ENCODE measurements at places on chromosomes 4 and X.

GRCh38 chr4:187071946-187072600 is 348.4 kb upstream of the FAT1 start:
- no peak for DNase-seq

DNA sequence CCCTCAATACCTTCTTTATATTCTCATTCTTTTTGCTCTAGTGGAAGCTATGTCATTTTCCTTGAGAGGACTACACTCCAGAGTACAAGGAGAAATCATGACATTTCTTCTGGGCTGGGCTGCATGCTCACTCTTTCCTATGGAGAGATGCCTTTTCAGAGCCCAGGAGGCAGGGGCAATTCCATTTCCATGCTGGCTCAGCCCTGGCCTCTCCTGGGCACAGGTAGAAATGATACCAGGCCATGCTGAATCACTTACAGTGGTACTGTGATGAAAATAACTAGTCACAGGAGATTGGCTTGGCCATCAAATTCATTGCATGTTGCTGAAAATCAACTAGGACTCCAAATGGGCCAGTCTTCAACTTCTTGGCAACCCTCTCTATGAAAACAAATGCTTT is 34.0 kb upstream of the PPARGC1A start:
- no peak for DNase-seq

DNA sequence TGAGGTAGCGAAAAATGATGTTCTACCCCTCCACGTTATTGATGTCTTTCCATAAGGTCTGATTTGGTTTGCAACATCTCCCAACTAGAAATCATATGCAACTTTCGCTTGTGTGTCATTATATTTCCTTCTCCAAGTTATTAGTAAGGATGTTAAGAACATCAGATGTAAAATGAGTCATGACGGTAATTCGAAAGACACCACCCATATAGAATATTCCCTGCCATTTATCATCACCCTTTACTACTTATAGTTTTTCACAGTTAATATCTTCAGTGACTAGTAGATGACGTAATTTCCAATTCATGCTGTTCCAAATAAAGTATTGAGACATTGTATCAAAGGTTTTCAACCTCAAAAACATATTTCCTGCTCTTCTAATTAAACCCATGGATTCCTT is 146.7 kb upstream of the MAP3K15 start:
- DNase-seq: no peak

DNA sequence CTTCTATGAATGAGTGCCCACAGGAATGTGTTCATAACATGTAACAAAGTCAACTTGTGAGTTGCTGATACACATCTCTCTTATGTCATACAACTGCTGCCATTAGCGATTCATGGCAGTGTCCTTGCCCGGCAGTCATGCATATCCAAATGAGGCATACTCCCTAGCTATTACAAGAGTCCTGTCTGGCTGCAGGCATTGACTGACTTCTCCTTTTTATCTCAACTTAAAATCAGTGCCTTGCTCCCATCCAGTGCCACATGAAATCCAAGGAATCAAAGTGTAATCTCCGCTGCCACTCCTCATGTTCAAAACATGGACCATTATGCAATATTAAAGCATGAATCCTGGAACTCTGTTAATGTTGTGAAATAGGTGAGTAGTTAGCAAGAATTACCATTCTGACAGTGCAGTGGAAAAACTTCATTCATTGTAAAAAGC is 348.9 kb upstream of the FTHL17 start:
- DNase-seq: no peak

GRCh38 chr4:86483773-86484172 is 110.3 kb upstream of the PTPN13 start:
- DNase-seq: no peak

DNA sequence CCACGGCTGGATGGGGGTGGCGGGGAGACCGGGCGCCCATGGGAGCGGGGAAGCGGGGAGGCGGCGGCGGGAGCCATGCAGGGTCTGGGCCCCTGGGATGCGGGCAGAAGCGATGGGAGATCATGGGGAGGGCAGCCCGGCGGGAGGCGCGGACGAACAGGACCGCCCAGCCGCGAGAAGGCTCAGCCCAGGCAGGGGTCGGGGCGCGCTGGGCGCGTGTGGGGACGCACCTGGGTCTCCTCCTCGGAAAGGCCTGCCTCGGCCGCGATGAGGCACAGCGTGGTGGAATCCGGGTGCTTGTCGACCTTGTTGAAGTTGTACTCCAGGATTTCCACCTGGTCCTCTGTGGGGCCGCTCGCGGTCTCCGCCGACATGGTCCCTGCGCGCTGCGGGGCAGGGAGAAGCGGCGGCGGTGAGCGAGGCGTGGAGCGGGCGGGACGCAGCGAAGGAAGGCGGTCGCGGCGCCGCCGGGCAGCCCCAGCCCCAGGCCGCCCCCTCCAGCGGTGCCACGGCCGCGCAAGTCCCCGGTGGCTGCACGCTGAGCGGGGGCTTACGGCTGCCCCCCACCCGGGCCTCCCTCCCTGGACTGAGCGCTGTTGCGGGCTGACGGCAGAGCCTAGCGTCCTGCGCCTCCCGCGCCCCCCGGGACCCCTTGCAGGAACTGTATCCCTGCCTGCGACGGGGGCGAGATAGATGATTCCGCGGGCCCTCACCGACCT is 25.3 kb downstream of the HOPX start:
- DNase-seq: peak; percentile 15
